ENCODE measurements at places on chromosomes 3 and 15. TPM values are rescaled to one million over a fixed set of nuclear protein-coding genes. Genes with fewer than 3 reads are reported as not detected.

SLC9A9 gene
- total RNA-seq: 13.4 TPM

LRTM1 gene
- not detected for total RNA-seq

ANKRD34C gene
- total RNA-seq: not detected

- H3K36me3 ChIP-seq: no peaks in the 10 kb centered on the region
- no peak for DNase-seq
- H3K4me1 ChIP-seq: peaks cover 39% of the 10 kb centered on the region
- no peaks in the 10 kb centered on the region for H3K27me3 ChIP-seq
Observed at GRCh38 chr15:77440378-77440999, 19.8 kb downstream of the HMG20A start.

DNA sequence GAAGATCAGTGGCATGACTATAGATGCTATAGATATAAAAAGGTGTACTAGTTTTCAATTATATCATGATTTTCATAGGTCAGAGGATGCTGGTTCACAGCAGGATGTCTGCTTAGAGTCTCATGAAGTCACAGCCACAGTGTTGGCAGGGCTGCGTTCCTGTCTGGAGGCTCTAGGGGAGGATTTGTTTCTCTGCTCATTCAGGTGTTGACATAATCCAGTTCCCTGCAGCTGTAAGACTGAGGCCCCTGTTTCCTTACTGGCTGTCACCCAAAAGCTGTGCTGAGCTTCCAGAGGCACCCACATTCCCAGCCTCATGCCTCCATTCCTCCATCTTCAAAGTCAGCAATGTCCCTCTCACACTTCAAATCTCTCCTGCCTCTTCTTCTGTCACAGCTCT lies 170.7 kb downstream of the OCA2 start:
- no peak overlapping the region for H3K4me3 ChIP-seq
- H3K4me1 ChIP-seq: no peaks in the 10 kb centered on the region
- H3K27me3 ChIP-seq: no peaks in the 10 kb centered on the region
- no peak for DNase-seq

GRCh38 chr15:52148403-52148802 lies 35.8 kb upstream of the BCL2L10 start:
- H3K27ac ChIP-seq: no peak overlapping the region
- peaks cover 85% of the 10 kb centered on the region for H3K36me3 ChIP-seq
- no peak for DNase-seq

TMEM108 gene
- total RNA-seq: 11.6 TPM

A4GNT gene
- not detected for total RNA-seq

DNA sequence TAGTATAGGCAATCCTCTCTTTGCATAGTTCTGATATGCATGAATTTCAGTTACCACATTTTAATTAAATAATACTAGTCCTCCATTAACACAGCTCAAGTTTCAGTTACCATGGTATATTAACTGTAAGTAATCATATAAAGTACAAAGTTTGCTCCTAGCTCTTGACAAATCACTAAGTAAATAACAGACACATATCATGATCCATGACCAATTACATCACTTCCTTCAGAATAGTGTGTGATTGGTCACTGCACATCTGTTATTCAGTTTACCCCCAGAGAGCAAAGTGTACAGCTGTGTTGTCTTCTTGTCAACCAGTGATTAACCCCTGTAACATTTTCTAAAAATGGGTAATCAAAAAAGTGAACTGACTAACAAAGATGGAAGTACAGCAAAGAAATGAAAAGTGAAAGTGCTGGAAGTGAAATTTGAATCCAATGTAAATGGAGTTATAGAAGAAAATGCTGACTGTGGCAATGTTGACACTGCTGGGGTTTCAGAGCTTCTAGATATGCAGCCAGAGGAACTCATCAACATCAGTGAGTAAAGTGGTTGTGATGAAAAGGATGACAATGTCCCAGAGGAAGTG lies 30.2 kb upstream of the LEKR1 start:
- H3K27ac ChIP-seq: no peak overlapping the region
- no peaks in the 10 kb centered on the region for H3K27me3 ChIP-seq
- no peaks in the 10 kb centered on the region for H3K36me3 ChIP-seq
- DNase-seq: no peak
